NCI-H1048 (cell line): ENCODE measurements at places on chromosomes 3 and 15.

- DNase-seq, result no peak
Observed at GRCh38 chr3:160707187-160707794, 30.3 kb downstream of the ARL14 start.

DNA sequence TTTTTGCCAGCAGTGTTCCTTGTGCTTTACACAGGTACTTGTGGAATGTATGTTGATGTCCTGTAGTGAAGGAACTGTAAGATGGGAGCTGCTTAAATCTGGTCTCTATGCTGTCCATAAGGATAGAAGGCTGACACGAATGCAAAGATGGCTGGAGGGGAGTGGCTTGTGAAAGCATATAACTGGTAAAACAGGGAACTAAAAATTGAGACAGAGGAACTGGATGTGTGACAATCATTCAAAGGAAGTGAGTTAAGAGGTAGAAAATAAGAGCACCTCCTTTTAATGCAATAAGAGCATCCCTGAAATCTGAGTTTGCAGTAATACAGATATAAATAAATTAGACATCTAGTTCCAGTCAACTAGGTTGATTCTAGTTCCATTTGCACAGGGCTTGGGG, 35.2 kb downstream of the RNF13 start:
- DNase-seq, result no peak

DNA sequence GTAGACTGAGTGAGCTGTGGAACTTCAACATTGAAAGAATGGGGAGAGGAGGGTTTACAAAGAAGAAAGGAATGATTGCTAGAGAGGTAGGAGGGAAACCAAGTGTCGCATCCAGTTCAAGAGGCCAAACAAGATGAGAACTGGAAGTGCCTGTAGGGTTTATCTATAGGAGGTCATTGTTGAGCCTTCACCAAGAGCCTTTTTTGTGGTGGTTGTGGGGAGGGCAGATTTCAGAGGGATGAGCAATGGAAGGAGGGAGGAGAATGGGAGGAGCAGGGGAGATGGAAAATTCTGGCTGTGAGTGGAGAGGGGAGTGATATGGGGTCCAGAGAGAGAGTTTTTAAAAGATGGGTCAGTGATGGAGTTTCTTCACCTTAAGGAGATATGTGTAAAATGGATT, 8.5 kb downstream of the PDIA5 start:
- no peak for DNase-seq

DNA sequence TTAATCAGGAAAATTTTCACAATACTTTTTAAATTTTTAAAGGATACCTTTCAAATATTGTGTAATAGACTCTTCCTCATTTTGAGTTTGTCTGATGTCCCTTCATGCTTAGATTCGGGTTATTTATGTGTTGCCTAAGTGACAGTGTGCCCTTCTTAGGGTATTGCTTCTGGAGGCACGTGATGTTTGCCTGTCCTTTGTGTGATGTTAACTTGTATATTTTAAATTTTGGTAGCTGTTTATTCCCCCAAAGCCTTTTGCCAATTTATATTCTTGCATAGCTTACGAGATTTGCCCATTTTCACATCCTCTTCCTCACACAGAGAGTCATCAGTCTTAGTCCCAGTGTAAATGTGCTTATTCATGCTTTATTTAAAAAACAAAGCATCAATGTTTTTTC, 433.1 kb downstream of the EPHB1 start:
- no peak for DNase-seq

- DNase-seq, result no peak
Observed at GRCh38 chr3:11705049-11705448, 61.3 kb upstream of the VGLL4 start.

DNA sequence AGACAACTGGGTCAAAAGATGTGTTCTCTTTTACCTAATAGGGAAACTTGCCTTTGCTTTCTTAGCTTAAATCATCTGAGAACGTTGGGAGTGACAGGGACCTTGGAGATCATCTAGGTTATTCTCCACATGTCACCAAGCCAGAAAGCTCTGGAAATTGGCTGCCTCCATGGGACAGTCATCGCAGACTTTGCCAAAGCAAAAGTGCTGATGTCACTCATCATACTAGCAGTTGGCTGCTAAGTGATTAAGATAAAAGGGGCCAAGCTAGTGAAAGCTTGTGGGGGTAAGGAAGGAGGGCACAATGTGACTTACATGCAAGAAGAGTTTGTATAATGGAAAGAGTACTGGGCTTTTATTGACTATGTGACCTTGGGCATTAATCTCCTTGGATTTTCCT, 198.0 kb upstream of the PFN2 start:
- DNase-seq, result no peak

DNA sequence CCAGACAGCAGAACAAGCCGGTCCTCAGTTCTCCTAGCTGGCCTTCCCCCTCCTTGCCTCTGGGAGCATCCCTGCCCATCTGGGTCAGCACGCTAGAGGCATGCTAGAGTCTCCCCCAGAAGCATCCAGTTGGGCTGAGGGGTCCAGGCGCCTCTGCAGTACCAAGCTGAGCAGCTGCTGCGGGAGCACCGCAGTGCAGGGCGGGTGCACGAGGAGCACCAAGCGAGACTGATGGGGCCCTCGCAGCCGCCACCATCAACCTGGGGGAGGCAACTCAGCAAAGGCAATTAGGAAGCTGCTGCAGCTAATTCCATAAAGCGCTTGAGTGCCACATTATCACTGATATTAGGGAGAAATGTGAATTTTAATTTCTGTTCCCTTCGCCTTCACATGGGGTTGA, 12.4 kb downstream of the CACNA2D3 start:
- DNase-seq, result no peak

DNA sequence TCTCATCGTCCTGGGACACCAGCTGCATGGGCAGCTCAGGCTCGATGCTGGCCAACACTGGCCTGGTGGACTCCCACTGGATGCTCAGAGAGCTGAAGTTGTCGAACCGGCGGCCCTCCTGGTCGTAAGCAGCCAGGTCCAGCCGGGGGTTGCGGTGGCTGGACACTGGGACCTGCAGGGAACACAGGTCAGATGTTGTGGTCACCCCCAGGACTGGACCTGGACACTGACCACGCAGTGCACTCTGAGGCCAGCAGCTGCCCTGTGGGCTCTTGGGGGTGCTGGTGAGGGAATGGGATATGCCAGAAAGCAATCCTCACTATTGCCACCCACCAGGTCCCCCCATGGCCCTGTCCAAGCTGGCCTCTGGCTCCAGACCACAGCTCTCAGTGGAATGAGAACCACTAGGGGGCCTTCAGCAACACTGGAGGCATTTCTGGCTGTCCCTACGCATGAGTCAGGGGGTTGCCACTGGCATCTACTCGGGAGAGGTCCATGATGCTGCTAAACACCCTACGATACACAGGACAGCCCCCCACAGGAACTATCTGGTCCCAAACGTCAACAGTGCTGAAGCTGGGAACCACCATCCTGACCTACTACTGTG, 66.1 kb downstream of the NUP210 start:
- no peak for DNase-seq

DNA sequence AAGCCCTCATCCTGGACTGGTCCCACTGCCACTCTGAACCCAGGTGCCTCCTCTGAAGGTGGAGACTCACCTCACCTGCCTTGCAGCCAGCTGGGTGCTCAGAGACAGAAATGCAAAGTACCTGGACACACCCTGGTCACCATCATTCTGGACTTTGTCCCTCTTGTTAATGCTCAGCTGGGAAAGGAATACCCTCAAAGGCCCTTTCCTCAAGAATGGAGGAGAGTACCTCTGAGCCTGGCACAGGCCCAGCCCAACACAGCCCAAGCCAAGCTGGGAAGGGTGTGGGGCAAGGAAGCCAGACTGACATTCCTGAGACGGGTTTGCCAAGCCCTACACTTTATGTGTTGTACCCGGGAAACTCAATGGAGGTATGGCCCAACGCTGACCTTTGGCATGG, 983 bp upstream of the ALAS1 start:
- DNase-seq, result no peak

GRCh38 chr3:48516571-48516970, 12.6 kb upstream of the SHISA5 start:
- DNase-seq, result no peak

DNA sequence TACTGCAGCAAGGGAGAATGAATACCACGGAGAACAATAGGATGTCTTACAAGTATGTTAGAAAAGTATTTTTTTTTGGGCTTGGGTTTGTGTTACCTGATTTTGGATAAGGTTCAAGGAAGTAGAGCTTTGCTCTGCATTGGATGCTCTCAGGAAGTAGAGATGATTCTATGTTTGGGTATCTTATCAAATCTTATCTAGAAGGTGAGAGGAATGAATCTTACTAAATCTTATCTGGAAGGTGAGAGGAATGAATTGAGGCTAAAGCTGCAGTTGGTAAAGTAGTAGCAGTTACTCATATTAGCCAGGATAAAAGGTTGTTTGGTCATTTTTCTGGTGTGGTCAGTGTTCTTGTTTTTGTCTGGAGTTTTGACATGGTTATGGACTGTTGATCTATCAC, 17.4 kb downstream of the TFG start:
- no peak for DNase-seq

GRCh38 chr3:136752422-136753325, 496 bp upstream of the STAG1 start:
- peak; percentile 95 for DNase-seq

DNA sequence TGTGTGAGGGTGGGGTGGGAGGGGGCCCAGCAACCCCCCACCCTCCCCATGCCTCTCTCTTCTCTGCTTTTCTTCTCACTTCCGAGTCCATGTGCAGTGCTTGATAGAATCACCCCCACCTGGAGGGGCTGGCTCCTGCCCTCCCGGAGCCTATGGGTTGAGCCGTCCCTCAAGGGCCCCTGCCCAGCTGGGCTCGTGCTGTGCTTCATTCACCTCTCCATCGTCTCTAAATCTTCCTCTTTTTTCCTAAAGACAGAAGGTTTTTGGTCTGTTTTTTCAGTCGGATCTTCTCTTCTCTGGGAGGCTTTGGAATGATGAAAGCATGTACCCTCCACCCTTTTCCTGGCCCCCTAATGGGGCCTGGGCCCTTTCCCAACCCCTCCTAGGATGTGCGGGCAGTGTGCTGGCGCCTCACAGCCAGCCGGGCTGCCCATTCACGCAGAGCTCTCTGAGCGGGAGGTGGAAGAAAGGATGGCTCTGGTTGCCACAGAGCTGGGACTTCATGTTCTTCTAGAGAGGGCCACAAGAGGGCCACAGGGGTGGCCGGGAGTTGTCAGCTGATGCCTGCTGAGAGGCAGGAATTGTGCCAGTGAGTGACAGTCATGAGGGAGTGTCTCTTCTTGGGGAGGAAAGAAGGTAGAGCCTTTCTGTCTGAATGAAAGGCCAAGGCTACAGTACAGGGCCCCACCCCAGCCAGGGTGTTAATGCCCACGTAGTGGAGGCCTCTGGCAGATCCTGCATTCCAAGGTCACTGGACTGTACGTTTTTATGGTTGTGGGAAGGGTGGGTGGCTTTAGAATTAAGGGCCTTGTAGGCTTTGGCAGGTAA, 8.1 kb downstream of the FAM131A start:
- no peak for DNase-seq

- no peak for DNase-seq
Observed at GRCh38 chr3:51637144-51637940, 33.7 kb upstream of the TEX264 start.

- DNase-seq, result no peak
Observed at GRCh38 chr3:70053293-70053692, 53.8 kb downstream of the SAMMSON start.

- DNase-seq, result peak; percentile 9
Observed at GRCh38 chr3:89116476-89116875, 9.1 kb downstream of the EPHA3 start.

DNA sequence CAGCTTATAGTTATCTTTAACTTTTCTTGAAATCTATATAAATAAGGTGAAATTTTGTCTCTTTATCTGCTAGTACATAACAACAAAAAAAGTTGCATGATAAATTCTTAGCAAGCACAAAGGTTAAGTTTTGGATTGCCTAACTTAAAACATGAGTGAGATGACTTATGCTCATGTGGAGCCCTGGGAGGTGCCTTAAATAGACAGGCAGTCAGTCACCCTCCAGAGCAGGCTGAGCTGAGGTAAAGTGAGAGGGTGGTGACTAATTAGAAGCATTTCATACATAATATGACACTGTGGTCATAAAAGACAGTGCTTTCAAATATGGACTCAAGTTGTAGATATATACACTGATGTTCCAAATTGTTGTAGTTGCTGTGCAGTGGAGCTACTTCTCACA, 14.6 kb upstream of the MME start:
- no peak for DNase-seq

DNA sequence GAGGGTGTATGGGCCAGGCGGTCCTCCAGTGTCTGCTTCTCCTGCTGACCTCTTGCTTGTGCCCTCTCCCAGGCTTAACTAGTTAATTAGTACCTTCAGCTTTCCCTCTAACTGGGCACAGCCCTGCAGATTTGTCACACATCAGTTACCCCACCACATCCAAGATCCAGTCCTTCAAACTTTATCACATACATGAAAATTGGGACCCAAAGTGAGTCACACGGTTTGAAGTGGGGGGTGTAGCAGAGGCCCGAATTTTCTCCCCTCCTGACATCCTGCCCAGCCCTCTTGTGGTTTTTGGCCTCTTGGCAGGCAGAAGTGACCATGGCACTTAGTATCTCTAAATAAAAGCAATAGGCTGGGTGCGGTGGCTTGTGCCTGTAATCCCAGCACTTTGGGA, 3.9 kb downstream of the MAPKAPK3 start:
- DNase-seq, result no peak

- DNase-seq, result no peak
Observed at GRCh38 chr3:80233576-80233975, 465.8 kb upstream of the ROBO1 start.

GRCh38 chr15:22956978-22957260, 23.2 kb downstream of the CYFIP1 start:
- DNase-seq, result no peak

DNA sequence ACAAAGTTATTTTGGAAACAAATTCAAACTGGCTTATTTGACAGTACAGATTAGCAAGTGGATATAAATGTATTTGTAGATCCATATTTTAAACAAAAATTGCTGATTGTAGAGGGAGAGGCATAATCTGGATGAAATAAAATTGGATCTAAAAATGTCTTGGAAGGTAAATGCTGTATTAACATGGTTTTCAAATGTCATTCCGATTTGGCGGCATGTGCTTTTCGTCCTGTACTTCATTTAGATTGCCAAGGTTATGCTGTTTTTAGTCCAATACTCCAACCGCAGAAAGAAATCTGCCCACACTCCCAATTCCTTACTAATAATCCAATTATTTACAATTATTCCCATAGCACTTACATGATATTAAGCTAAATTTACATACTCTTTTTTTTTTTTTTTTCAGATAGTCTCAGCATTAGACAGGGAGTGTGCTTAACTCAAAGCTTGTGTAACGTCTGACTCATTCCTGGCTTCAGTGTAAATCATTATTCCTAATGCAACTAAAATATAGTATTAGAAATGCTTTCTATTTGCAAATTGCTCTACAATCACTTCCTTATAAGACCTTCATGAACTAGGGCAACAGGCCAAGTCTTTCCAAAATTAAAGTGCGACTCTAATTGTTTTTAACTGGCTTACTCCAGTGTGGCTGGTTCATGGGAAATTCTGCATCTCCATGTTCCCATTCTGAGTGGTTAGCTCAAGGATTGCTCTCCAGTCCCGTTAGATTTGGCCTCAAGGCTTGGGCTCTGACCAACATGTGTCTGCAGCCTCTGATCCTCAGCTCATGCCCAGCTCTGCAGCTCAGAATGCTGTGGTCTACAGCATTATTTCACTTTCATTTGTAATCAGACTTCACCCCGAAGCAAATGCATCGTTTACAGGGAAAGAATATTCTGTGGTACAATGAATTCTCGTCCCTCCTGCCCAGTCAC, 103.9 kb downstream of the FBN1 start:
- DNase-seq, result no peak
